ENCODE measurements at places on chromosomes 2 and 18.

DNA sequence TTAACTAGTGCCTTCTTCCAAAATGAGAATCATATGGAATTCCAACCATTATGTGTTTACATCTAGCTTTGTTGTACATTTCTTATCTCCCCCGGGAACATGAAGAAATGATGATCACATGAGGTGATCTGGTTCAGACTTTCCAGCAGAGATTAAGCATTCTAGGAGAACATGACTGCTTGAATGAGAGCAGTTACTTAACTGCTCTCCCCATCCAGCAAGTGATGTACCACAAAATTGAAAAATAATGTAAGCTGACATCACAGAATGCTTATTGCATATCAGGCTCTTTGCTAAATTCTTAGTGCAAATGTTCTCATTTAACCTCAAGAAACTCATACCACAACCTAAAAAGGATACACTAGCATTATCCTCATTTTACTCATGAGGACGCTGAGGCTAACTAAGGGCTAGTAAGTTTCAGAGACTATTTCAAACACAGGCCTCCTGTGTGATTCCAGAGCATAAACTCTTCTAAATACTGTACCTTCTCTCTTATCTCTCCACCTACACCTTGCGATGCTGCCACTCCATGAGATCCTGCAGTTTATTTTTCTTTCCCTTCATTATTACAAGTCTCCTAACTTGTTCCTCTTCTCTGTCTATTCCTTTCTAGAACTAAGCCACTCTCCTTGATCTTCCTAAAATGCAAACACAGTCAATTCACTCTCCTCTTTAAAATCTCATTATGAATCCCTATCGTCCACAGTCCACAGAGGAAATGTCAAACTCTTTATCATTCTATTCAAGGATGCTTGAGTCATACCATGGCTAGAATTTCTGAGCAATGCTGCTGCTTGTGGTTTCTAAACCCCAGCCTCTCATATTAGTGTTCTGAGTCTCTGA, 1224.8 kb upstream of the ZEB2 start:
- DNase-seq = no peak

- no peak for DNase-seq
These were observed 221.3 kb upstream of the DCC start for GRCh38 chr18:52118684-52119083.

DNA sequence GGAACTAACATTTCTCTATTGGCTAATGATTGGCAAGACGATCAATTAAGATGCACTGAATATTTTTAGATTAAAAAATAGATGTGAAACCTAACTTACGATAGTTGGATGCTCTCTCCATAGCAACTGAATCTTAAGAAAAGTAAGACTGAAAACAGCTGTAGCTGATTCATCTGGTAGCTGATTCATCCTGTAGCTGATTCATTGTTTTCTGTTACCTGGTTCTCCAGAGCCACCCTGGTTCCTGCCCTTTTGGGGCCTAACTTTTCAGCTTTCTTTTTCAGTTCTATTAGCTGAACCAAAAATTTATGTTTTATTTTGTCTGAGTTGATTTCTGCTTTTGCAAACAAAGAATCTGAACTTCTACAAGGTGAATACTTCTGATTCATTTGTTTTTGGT, 22.7 kb upstream of the SPR start:
- peak; percentile 21 for DNase-seq

DNA sequence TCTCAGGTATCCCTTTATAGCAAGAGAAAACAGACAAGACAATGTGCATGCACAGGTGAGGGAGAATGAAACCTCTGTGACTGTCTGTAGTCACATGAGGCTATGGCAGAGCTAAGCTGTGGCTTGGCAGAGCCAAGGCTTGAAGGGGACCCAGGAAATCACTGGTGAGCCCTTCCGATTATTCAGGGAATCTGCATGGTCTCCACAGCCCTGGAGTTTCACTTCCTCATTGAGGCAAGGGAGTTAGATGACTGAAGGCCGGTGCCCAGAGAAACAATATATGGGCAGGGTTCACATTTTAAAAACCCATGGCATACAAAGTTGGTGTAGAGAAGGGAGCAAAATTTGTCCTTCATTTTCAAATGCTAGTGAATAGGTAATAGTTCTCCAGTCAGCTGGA, 144.4 kb upstream of the REV1 start:
- no peak for DNase-seq

DNA sequence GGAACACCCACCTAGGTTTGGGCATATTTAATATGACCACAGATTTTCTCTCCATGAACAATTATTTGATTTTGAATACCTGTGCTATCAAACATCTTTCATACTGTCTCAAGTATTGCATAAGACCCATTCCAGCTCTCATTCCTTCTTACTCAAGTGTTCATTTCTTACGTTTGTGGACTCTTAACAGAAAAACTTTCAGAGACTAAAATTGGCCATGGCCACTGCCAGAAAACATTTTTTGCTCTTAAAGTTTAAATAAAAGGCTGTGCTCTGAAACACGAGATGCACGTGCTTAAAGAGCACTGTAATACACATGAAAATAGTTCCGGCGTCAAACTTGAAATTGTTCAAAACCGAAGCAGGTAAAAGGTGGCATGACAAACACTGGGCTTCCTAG, 89.3 kb downstream of the LIMS1 start:
- DNase-seq = no peak

DNA sequence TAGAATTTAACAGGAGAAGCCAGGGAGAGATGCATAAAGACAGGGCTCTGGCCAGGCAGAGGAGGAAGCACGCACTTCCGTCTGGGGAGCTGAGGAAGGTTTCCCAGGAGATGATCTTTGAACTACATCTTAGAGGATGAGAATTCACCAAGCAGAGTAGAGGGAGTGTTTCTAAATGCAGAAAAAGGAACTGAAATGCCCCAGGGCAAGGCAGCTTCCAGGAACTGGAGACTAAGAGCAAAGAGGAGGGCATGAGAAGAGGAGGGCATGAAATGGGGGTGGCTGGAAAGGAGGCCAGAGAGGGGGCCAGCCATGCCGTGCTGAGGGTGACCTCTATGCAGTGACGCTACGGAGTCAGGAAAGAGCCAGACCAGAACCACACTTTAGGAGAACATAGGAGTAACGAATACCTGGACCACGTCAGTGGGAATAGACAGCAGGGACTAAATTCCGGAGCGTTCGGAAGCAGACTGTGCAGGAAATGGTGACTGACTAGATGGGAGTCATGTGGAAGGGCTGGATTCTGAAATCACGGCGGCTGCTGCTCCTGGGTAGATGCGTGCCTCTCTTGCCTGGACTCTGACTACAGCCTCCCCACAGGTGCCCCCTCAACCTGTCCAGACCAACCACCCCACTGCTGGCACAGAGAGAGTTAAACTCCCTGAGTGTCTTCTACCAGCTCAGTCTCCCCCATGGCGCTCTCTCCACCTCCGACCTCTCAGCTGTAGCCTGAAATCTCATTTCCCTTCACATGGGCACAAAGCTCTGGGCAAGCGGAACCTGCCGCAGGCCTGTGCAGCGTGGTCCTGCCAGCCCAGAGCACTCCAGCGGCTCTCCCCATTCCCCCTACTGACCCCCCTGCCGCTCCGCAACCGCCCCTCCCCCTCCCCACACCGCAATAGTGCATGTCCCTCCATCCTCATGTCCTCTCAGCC, 87.0 kb upstream of the RTN4 start:
- no peak for DNase-seq

DNA sequence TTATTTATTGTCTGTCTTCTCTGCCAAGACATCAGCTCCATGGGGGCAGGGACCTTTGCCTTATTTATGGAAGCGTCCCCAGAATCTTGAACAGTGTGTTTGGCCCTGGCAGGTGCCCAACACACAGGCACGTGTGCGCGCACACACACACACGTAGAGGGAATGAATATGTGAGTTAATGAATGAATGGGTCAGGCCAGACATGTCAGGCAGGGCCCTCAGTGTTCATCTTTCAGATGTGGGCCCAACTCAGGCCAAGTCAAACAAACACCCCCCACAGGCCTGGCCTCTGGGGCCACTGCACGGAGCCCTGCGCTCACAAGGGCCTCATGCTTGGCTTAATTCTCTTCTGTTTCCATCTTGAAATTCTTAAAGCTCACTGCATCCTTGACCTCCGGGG, 54.1 kb downstream of the DYSF start:
- no peak for DNase-seq

DNA sequence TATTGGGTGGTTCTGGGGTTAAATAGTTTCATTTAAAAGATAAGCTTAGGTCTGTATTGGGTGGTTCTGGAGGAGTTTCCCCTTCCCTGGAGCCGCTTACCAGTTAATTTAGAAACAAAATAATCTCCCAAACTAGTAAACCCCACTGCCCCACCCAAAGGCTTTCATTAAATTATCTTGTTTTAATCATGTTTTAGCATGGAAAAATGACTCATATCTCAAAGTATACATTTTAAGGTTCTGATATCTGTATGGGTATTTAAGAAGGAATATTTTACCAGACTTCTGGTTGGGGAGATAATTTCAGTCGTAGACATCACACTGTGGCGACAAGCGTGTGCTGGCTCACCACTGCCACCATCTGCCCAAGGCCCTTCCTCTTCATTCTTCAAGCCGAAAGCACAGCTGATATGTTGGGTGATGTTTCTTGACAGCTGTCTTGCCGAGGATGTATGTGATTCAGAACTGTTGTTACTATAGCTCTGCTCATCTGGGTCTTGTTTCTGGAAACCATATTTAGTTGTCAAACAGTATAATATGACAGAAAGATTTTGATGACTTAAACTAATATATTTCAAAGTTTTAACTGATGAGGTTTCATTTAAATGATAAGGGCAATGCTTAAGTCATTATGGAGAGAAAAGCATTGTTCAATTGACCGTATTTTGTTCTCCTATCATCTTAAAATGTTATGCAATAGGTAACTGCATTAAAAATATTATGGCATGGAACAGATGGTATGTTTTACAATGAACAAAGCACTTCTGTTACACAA, 5.1 kb downstream of the FIGLA start:
- DNase-seq = peak; percentile 39

- DNase-seq = no peak
These were observed 2.4 kb upstream of the POU3F3 start for GRCh38 chr2:104851291-104852089.

DNA sequence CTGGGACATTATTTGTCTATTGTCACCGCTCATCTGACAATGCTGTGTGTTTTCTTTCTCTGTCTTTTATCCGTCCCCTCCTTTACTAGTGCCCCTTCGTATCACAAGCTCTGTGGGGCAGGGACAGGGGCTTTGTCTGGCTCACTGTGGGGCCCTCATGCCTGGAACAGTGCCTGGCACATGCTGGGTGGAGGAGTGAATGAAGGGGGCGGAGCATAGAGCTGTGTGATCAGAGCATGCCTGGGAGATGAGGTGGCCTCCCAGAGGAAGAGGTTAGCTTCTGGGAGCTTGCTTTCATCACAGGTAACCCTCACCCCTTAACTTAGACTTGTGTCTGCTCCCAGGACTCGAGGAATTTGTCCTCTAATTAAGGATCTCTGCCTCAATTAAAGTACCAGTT, 16.4 kb downstream of the MTCL1 start:
- no peak for DNase-seq

DNA sequence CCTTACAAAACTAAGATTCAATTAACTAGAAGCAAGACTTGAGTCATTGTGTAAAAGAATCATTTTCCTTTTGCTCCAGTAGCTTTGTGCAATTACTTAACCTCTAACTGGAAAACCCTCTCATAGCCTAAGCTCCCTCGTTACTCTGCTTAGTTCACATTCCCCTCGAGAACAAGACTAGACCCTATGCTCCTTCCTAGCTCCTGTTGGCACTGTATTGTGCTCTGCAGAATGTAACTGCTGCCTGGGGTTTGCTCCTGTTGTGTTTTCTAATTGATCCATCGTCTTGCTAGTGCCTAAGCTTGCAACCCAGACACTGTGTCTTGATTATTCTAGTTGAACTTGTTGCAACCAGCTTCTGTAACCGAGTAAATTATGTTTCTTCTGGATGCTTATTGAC, 347.0 kb downstream of the ZNF804A start:
- no peak for DNase-seq

GRCh38 chr2:74502147-74502719, 2.8 kb upstream of the LBX2 start:
- DNase-seq = no peak

- DNase-seq = no peak
These were observed 121.5 kb downstream of the PIEZO2 start for GRCh38 chr18:11027862-11028261.

DNA sequence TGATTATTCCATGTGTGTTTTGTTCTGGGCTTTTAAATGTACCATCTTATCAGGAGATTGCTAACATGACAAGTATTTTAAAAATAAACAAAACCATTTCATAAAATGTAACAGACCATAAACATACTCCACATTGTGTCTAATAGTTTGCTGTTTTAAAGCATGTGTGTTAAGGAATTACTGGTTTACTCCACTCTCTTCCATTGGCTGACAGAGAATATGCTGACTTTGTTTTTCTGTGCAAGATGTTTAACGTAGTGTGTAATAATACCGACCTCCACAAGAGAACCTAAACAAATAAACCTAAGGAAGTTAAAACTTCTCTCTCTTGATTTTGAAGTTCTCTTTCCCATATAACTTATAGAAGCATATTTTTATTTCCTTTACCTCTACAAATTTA, 17.0 kb upstream of the TMEM18 start:
- no peak for DNase-seq

GRCh38 chr2:85606116-85606455, 3.6 kb upstream of the TMEM150A start:
- no peak for DNase-seq

DNA sequence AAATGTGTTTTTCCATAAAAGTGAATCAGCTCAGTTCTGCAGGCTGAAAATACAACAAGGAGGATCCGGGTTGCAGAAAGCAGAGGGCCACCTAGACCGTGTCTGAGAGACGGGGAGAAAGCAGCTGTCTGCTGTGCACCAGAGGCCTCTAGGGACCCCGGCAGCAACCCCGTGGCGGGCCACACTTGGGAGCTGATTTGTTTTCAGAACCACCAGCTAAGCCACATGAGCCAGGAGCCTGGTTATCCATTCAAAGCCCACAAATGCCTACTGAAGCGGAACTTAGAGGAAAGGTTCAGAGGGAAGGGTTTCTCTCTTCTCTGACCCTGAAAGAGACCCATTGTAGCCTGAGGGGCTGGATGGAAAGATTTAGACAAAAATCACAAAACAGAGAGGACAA, 28.4 kb upstream of the ID2 start:
- DNase-seq = no peak

DNA sequence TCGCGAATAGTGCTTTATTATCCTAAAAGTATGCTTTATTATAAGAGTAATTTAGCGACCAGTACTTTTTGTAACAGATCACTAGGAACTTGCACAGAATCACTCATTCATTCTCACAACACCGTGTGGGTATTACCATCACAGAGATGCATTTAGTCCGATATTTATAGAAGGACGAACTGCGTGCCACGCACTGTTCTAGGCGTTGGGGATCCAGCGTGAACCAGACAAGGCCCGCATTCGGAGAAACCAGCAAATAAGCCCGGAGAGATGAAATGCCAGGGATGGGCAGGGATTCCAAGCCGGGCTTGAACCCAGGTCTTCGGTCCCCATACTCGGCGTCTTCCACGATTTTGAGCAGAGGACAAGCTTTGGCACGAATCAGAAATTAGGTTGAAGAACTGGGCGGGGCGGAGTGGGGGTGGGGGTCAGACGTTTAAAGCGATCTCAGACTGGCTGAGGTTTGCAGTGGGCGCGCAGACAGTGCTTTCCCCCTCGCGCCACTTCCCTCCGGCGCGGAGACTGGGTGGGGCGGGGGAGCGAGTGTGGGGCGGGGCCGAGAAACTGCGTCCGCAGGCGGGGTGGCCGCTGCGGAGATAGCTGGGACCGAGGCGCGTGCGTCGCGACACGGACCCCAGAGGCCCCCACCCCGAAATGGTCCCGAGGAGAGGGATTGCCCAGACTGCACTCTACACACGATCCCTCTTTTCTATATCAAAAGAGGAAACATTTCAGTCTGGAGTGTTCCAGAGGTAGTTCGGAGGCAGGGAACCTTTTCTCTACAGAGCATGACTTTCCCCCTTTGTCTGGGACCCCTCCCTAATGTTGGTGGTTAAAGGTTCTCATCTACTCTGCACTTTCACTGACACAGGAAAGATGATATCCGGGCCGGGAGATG, 1.1 kb upstream of the CXCR4 start:
- DNase-seq = peak; percentile 67

Measured in stimulated activated CD4-positive, alpha-beta T cell treated with anti-CD3 and anti-CD28 coated beads, Interleukin-4, amount 100 ng/mL, for 1 hour (primary cell).